ENCODE measurements at places on chromosomes 1 and 21.

DNA sequence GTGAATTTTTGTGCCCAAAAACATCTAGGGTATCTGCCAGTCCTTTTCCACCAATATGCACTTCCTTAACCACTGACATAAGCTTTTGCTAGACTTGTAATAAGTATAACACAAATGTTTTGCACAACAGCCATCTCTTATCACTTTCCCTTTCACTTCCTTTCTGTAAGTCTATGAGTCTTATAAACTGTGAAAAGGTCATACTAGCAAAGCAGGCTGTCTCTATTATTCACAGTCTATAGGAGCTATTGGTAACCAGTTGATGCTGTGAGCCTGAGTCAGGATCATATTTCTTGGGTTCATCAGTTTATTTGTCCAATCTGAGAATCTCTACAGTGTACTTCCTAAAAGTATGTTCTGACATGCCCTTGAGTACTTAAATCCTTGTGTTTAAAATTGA, 172.6 kb downstream of the CHRM3 start:
- no peak for DNase-seq

GRCh38 chr1:176878750-176879536, 285.6 kb downstream of the ASTN1 start:
- no peak for DNase-seq

DNA sequence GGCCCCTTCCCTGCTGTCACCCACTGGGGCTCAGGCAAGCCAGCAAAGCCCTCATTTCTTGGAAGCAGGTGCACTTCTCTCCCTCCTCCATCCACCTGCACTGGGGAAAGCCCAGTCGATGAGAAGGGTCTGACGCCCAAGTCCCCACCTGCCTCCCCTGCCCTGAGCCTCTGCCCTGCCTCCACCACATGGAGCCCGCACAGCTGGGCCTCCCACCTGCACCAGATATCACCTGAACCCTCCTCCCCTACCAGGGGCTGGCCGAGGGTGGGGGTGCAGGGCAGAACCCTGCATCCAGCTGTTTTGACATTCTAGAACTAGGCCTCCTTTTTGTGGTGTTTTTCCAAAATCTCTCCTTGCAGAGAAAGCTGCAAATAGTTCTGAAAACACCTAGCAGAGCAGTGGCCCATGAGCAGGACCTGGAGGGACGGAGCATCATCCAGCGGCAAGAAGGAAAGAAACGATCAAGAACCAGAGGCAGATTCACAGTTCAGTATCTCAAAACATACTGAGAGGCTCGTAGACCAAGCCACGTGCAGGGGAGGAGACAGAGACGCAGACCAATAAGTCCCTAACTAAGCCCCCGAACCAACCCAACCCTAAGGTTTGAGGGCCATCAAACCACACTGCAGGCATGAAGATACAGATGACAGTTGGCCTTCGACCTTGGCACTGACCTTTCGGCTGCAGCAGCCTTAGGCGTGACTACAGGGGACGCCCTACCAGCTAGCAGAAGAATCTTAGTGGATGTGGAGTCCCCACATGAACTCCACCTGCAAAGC, 16.7 kb downstream of the CHD5 start:
- no peak for DNase-seq

- no peak for DNase-seq
Measured at GRCh38 chr1:205812271-205812877, 624 bp downstream of the SLC41A1 start.

- no peak for DNase-seq
Measured at GRCh38 chr1:232364654-232365382, 265.1 kb downstream of the SIPA1L2 start.

GRCh38 chr1:199002661-199003060, 363.8 kb downstream of the PTPRC start:
- no peak for DNase-seq

DNA sequence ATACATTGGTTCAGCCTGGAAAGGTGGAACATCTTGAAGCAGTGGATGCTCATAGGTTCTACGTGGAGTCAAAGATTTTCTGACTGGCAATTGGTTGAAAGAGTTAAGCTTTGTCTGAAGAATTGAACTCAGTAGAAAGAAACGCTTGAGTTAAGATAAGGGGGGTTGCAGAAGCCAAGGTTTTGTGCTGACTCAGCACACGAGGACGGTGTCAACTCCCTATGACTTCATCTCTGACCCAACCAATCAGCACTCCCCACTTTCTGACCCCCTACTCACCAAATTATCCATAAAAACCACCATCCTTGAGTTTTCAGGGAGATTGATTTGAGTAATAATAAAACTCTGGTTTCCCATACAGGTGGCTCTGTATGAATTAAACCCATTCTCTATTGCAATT, 2.5 kb upstream of the PINK1 start:
- no peak for DNase-seq

DNA sequence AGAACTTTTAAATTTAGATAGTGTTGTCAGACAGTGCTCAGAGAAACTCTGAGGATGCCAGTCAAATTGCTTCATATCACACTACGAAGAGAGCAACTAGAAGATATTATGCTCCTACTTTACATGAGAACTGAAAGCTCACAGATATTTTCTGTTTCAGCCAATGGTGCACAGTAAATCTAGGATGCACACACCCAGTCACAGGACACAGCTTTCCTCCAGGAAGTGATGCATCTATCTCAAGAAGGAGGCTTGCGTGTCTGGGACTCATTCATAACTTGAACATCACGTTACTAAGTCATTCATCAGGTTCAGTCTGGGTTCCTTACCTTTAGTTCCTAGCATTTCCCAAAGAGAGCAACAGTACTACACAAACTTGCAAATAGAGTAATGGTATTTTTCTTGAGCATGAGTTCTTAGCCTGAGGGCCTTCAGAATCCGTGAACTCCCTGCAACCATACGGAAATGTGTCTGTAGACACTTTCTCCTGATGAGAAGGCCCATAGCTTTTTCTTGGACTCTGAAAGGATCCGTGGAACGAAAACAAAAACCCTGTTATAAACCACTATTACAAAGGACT, 12.2 kb downstream of the ZNF697 start:
- no peak for DNase-seq

GRCh38 chr1:201531551-201532425, 7.1 kb upstream of the NAV1 start:
- DNase-seq = no peak

GRCh38 chr1:41103766-41104165, 82.2 kb upstream of the SLFNL1 start:
- DNase-seq = no peak

GRCh38 chr1:235648954-235649367, 623 bp downstream of the GNG4 start:
- peak; percentile 11 for DNase-seq

DNA sequence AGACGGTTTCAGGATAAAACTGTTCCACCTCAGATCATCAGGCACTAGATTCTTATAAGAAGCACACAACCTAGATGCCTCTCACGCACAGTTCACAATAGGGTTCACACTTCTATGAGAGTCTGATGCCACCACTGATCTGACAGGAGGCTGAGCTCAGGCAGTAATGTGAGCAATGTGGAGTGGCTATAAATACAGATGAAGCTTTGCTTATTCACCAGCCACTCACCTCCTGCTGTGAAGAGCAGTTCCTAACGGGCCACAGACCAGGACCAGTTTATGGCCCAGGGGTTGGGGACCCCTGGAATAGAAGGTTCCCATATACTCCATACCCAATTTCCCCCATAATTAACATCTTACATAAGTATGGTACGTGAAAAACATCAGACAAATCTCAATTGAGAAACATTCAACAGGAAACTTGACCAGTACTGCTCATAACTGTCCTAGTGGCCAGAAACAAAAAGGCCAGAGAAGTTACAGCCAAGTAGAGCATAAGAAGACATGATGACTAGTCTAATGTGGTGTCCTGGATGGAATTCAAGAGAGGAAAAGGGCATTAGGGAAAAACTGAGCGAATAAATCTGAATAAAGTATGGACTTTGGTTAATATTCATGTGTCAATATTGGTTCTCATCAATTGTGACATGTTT, 24.7 kb upstream of the IGSF5 start:
- DNase-seq = no peak

GRCh38 chr1:95876276-95876675, 642.3 kb downstream of the RWDD3 start:
- no peak for DNase-seq

GRCh38 chr21:32015461-32016139, 142.8 kb downstream of the HUNK start:
- no peak for DNase-seq

GRCh38 chr1:47688461-47689296, 250.8 kb downstream of the FOXD2 start:
- DNase-seq = no peak

- no peak for DNase-seq
Measured at GRCh38 chr1:55490547-55490946, 275.4 kb upstream of the USP24 start.

DNA sequence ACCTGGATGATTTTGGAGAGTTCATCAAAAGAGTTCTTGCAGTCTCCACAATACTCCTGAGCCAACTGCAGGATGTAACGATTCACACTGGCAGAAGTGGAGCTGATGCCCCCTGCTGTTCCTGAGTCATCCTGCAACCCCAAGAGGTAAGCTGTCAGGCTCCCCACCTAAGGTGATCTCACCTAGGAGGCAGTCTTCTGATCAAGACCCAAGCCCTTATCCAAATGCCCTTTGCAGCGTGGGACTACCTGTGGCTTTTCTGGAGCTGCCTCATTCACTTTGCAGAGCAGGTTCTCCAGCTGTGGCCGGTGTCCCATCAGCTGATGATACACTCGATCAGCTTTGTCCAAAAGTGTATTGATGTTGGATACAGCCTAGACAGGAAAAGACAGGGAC, 96.4 kb downstream of the UBR4 start:
- peak; percentile 15 for DNase-seq

DNA sequence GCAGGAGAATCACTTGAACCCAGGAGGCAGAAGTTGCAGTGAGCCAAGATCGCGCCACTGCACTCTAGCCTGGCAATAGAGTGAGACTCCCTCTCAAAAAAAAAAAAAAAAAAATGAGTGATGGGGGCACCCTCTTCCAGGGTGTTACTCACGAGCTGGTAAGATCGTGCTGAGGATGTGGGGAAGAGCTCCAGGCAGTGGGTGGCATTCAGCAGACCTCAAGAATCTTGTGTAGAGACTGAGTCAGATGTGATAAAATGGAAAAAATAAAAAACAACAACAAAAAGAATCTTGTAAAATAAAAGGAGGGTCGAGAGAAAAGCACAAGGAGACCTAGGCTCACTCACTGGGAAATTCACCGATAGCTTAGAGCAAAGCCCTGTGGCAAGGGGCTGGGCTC, 38.5 kb downstream of the EPHA2 start:
- no peak for DNase-seq

DNA sequence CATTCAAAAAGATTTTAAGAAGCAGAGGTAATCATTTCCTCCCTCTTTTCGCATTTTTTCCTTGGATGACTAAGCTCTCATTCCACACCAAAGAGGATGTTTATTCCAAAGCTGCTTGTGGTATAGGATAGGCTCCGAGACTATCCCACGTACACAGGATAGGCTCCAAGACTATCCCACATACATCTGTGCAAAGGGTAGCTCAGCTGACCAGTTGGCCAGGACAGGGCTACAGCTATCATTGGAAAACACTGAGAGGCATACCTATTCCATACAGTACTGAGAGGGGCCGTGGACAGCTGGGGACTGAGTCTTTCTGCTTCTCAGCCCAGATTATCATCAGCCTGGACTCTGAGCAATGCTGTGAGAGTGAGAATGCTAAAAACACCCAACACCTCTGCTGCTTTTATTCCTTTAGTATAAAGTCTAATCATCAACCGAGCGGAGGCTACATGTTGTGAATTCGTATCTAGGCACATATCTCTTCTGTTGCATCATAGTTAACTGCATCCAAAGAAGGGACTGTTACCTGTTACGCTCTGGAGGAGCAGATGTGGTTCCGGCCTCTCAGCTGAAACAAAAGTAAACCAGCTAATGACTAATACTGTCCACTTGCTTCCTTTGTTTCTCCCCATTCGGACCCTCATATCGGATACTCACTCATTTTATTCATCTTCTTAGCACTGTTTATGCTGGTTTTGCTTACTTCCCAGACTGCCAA, 141.0 kb downstream of the TNFSF18 start:
- no peak for DNase-seq

DNA sequence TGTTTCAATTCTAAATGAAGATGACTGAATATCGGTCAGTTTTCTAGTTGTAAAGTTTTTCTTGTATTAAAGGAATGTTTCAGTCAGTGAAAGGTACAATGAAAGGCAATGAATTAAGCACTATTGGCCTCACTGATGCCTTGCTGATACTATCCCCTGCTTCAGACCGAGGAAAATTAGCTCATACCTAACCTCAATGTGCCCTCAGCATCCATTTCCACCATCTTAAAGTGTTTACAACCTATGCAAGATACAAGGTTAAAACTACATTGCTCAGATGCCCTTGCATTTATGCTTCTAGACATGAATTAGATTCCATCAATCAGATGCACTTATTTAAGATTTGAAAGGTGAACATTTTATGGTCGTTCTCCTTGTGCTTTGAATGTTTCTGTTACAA, 184.5 kb downstream of the COP1 start:
- DNase-seq = no peak

All from stimulated activated CD4-positive, alpha-beta T cell treated with anti-CD3 and anti-CD28 coated beads, Interleukin-1b, Interleukin-23, amount 100 ng/mL, for 1 hour (primary cell).